ENCODE measurements at places on chromosomes 11 and 22.

GRCh38 chr11:68061508-68061907 is 22.7 kb downstream of the TCIRG1 start:
- no peak for DNase-seq

DNA sequence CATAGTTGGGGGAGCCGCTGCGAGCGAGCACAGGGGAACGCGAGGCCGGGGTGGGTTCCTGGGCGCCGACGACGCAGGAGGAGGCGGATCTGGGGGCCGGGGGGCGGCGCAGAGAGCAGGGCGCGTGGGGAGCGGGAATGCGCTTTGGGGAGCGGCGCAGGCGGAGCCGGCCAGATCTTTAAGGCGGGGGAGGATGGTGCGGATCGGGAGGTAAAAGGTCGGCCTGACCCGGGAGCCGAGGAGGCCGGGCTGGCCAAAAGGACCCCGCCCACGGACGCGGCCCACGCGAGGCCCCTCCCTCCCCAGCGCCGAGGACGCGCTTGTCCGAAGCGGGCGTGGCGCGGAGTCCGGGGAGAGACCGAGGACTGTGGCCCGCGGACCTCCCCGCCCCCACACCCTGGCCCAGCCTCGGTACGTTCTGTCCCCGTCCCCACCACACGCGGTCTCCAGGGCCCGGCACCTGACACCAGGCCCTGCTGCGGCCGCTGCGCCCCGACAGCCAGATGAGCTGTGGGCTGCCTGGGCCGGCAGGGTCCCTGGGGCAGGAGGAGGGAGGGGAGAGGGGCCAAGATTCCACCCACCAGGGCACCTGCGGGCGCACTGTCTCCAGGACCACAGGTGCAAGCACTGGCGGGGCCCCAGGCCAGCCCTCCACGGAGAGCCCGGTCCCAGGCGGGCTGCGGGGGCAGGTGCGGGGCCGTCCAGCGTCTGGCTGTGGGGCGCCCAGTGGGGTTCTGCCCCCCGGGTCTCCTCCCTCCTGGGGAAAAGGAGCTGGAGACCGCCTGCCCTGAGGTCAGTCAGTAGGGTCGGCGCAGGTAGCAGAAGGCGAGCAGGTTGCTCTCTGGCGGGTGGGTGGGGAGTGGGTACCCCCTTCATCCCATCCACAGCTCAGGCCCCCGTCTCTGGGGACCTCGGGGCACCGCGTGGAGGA is 10.9 kb downstream of the PIM3 start:
- DNase-seq, result no peak

DNA sequence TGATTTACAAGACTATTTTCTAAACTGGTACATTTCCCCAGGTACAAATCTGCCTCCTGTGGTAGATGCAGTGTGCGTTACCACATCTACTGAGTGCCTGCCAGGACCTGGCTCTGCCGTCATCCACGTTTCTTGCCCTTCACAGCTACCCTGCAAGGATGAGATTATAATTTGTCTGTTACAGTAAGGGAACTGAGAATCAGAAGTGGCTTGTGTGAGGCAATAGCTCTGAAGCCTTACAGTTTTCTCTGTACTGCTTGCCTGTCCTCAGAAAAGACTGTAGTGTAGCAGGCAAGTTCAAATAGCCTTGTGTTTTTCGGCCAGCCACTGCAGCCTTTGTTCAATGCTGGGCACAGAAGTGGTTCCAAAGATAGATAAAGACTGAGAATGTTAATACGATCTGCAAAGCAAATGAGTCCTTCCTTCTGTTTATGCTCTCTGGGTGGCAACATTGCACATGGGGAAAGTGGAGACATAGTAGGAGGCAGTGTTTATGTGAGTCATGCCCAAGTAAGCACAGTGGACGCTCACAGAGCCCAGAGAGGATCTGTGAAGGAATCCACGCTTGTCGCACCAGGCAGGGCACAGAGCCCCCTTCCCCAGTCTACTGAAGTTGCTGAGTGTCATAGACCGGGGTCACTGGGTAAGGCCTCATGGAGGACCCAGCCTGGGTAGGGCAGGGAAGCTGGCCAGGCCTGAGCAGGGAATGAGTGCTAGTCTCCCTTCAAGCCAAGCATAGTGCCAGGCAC is 49.1 kb downstream of the MICAL2 start:
- DNase-seq, result peak; percentile 86

- no peak for DNase-seq
Measured at GRCh38 chr22:22855617-22856308, 31.9 kb upstream of the IGLL5 start.

DNA sequence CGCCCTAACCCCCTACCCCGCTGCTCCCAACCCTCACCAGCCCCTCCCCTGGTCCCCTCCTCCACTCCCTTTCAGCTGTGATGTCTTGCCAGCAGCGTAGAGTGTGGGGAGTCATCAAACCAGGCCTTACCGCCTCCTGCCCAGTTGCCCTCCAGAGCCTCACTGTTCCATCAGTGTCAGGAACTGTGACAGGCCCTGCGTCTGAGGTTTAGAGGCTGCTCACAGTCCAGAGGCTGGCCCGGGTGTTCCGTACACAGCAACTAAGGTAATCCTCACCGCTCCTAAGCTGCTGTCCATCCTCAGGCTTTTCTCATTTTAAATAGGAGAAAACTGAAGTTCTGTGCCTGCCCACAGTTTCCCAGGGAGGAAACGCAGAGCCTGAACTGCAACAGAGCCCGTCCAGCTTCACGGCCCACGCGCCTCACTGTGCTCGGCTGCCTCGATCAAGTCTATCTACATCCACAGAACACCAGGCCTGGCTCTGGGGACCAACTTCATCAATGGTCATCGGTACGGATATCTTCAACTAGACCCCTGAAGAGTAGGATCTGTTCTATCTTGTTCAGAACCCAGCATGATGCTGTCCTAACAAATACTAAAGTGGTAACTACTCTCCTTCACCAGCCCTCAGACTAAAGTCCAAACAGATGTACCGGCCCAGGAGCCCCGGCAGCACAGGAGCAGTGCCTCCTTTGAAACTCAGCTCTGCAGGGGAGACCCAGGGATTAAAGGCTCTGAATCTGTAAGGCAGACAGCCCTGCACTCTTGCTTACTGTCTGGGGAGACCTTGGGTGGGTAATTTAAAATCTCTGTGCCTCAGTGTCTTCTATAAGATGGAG is 10.3 kb downstream of the VPS37C start:
- no peak for DNase-seq

GRCh38 chr11:65274735-65275682 is 13.2 kb downstream of the POLA2 start:
- DNase-seq, result peak; percentile 69

DNA sequence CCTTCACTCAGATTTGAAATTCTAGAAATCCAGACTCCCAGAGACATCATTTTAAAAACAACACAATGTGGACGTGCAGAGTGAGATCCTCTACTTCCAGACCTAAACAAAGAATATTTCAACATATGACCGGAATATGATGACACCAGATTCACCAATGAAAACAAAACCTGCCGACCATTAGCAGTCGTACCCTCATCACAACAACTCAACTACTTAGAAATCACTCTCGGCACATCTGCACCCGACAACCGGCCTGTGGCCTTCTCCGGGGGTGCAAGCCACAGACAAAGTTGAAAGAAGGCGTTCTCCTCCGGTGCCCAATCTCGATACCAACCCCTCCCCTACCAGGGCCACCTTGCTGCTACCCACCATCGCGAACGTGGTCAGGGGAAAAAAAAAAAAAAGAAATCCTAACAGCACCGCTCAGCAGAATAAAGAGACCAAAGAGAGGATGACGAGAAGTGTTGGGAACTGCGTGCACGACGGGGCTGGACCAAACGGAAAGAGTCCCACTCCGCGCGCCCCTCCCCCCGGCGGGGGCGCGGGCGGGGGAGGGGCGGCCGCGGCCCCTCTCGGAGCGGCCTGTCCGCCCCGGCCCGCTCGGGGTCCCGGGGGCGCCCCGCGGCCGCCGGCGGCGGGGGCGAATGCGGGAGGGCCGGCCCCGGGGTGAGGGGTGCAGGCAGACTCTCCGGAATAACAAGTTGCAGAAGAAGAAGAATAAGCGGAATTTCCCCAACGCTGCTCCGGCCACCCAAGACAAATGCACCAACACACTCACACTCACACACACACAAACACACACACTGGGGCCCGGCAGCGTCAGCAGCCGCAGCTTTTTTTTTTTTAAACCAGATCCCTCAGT is 1.7 kb downstream of the PHF21A start:
- DNase-seq, result peak; percentile 56

DNA sequence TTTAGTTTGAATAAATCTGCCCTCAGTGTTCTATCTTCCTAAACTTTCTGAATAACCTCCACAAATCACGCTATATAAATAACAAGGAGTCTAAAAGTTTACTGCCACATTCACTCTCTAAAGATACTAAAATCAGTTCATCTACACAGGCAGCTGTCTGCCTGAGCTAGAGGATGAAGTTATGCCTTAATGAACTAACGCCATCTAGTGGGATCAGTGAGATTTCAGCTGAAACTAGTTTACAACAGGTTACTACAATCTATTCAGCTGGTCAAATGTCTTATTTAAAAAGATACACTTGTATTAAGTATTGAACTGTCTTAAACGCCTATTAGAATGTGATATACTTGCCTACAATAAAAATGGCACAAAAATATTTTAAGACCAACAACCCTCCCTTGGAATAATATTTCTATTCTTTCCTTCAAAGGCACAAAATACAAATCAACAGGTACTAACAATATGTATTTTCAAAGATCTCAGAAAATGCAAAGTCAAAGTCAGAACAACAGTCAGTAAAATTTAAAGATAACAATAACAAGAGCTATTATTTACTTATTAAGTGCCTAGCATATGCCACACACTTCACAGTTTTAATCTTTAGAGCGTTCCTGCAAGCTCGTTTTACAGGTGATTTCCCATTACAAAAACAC is 84.1 kb downstream of the LARGE2 start:
- DNase-seq, result peak; percentile 79

GRCh38 chr11:14537134-14537599 is 17.0 kb upstream of the PSMA1 start:
- no peak for DNase-seq

DNA sequence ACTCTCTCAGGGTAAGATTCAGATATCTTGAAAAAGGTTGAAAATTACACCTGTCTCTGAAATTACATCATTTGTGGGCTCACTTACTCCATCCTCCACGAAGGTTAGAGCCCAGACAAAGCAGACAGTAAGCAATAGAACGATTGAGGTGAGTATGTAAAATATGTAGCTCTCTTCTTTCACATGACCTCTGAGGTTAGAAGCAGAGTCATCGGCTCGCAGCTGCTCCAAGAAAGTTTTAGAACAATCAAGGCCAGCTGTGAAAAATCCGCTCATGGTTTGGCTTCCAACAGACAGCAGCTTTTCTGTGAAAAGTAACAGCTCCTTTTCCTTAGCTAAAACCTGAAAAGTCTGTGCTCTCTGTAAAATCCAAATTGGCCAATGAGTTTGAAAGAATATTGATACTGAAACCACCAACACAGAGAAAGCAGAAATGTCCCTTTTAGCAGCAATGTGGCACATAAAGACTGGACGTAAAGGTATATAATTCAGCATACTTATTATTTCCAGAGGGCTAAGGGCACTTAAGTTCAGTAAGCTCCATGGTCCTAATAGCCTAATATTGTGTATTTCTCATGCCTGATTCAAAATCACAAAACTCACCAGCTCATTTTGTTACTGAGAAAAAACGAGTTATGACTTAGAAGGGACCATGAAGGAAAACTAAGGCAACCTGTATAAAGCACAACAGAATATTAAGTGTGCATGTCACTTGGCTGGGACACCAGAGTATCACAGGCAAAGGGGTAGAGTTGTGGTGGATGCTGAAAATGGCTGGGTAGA is 78.2 kb downstream of the FAM76B start:
- DNase-seq, result no peak

- no peak for DNase-seq
Measured at GRCh38 chr11:124036666-124037065, 4.5 kb downstream of the OR10G7 start.

DNA sequence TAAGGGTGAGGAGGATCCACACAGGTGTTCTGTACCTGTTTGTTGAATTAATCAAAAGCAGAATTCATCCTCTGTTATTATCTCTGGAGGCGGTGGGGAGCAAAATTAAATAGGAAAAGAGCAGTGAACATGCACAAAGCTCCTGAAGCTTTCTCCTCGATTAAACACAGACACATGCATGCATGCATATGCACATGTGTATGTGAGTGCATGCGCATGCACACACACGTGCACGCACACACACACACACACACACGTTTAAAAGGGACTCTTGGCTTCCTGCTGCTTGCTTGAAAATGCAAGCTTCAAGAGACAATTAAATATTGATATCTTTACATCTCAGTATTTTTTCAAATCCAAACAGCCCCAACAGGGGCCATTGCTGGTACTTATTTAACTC is 462.1 kb downstream of the BUD13 start:
- DNase-seq, result no peak

DNA sequence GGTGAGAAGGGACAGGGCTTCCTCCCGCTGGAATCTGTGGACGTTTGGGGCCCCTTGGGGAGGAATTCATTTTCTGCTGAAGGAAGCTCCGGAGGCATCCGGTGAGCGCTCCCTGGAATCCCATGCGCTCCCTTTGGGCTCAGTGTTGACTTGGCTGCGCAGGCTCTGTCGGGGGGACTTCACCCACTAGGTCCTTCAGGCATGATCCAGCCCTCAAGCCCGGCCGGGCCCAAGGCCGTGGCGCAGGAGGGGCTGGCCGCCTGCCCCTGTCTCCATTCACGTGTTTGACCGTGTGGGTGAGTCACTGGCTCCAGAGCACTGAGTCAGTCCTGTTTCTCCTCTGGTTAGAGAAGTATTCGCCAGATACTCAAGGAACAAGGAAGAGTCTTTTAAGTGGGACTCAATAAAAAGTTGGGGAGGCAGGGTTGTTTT is 1.4 kb downstream of the CTTN start:
- peak; percentile 93 for DNase-seq

GRCh38 chr11:10797001-10797400 is 11.7 kb downstream of the EIF4G2 start:
- no peak for DNase-seq

DNA sequence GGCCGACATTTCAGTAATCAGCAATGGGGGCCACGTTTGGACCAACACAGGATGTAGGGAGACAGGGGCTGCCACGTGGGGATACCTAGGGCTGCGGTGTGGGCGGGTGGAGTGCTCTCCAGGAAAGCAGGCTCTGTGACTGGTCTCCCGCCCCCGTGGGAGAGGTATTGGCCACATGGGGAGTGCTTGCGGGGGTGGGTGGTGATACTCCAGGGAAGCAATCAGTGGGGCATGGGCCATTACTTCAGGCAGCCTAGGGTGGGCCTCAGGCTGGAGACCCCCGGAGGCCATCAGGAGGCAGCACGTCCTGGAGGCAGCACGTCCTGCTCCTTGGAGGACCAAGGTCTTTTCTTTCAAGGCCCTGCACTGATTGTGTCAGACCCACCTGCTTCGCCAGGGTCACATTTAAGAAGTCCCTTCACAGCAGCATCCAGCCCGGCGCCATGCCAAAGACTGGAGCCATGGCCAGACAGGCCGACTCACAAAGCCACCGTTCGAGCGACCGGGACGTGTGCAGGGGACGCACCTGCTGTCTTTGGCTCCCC is 3.0 kb upstream of the MUC2 start:
- DNase-seq, result no peak

- peak; percentile 77 for DNase-seq
Measured at GRCh38 chr22:21937821-21938070, 14.9 kb downstream of the PPM1F start.

DNA sequence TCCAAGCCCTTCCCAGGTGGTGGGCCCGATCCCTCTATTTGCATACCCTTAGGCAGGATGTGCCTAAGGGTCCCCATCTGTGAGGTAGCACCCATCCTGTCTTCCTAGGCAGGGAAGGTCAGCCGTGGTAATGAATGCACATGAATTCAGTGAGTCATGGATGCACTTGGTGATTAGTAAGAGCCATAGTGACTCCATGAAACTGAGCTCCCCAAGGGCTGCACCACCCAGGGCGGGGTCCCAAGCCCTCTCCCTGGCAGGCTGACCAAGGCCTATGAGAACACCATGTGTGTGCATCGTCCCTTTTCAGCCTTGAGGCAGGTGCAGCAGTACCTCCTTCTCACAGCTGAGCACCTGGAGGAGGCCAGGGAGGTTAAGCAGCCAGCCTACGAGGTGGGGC is 15.6 kb upstream of the SUSD2 start:
- DNase-seq, result peak; percentile 38
